ENCODE measurements at places on chromosomes 3 and 15. TPM values are rescaled to one million over a fixed set of nuclear protein-coding genes. Genes with fewer than 3 reads are reported as not detected.

TRMT10C gene
- 57.7 TPM for total RNA-seq

DNA sequence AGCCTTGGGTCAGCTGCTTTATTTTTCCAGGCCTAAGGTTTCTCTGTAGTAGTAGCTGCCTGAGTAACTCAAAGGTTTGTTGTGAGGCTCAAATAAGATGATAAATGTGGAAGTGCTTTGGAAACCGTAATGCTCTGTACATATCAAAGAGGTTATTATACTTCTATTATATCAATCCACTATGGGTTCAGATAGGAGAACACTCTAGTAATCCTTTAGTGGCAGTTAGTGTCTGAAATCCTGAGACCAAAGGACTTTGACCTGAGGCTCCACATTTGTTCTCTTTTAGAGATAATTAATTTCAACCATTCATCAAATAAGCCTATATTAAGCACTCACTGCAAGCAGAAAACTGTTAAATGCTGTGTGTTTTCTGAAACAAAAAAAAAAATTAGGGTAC is 128.6 kb upstream of the BCL6 start:
- DNase-seq, result no peak

DNA sequence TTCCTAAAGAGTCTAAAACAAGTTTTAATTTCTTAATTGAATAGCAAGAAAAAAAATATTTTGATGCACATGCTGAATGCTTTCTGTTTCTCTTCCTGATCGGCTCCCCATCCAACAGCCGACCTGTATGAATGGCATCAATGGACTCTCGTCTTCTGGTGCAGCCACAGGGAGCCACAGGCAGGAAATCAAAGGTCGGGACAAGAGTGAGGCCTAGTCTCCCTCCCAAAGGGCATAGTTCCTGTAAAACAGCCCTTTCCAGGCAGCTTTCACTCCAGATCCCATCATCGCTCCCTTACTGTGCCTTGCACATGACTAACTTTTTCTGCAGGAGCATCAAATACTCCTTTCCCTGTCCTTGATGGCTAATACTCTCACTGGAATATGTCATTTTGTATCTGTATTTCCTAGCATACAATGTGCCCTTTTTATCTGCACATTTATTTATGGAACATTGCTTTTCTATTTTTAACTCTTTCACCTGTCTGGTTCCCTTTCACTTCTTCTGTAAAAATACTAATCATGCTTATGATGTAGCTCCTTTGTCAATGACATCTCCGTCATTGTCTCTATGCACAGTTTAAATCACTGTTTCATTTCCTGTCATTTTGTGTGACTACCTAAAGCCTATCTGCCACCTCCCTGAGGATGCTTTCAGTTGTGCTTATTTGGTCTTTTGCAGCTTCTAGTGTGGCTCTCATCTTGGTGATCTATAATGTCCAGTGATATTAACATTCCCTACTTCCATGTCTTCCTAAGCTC is 326.2 kb downstream of the CTNNB1 start:
- no peak for DNase-seq

- no peak for DNase-seq
These were observed 77.4 kb downstream of the RBPMS2 start for GRCh38 chr15:64697911-64698369.

- no peak for DNase-seq
These were observed 84.4 kb downstream of the SLMAP start for GRCh38 chr3:57840473-57840872.

Data from A172 (cell line).